SHP77 treated with DMSO at 0.1 percent for 48 hours (cell line): ENCODE measurements at places on chromosomes 3 and 15.
A peak's percentile ranks its signal among the peaks of the same experiment; 100 is the strongest.

GRCh38 chr3:188170461-188171459 is 16.8 kb downstream of the LPP start:
- DNase-seq = no peak

GRCh38 chr15:31435912-31436628 is 109.4 kb downstream of the KLF13 start:
- no peak for DNase-seq

DNA sequence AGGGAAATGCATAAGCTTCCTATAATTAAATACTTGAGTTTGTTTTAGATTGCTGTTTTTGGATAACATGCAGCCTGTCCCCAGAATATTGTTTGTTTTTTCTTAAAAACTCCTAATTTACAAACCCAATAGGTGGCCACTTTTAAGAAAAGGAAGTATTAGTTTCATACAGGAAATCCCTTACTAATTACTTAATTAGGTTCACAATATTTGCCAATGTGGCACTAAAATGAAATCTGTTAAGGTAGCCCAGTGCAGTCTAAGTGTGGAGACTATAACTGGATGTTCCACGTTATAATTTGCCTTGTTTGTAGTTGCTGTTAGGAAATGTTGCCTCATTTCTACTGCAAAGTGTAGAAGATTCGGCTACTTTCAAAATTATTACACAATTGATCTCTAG is 195.8 kb downstream of the BBX start:
- no peak for DNase-seq

DNA sequence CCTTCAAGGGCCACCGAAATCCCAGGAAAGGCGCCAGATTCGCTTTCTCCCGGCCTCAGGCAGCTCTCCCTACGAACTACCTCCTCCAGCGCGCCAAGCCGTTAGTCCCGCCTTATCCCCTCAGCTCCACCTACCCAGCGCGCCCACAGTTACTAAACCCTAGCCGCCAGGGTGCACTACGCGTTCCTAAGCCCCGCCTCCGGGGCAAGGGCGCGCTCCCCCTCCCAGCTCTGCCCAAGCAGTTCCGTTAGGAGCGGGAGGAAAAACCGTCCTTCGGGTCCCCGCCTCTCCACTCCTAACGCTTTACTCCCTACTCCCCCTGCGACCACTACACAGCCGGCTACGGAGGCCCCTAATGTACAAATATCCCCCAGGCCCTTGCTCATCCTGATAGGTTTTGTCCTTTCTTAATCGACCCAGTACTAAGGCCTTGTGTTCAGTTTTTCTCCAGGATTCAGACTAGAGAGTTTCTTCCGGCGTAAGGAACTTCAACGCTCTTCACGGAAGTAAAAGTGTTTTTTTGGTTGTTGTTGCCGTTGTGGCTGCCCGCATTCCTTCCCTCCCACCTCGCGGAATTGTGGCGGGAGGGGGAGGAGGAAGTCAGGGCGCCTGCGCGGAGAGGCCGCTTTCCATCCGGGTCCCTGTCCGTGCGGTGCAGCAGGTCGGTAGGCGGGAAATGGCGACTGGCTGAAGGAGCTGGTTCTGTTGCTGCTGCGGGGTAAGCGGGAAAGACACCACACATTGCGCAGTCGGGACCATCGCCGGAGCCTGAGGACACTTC is at the start of gene CTDSPL2:
Gene CTDSPL2, plus strand, starts transcription at position 655 of the 781 bp plus-strand sequence. CDS start 31,386 bp downstream, outside the sequence.
- peak; percentile 96 for DNase-seq

DNA sequence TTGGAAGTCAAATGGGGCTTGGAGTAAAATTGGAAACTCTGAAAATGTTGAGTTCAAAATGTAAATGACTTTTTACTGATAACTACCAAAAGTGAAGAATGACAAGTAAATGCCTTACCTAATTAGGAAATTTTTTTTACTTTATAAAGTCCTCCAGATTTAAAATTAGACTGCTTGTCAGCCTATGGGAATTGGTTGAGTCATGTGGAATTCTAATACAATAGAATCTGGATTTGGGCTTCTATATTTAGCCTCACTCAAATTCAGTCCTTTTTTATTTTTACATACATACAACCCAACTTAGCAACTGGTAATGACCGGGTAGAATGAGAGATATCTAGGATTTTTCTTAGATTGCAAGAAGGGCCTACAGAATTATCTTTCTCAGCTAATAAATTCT is 158.9 kb upstream of the CADPS start:
- DNase-seq = no peak

- no peak for DNase-seq
Measured at GRCh38 chr15:61527836-61528580, 298.9 kb upstream of the RORA start.

DNA sequence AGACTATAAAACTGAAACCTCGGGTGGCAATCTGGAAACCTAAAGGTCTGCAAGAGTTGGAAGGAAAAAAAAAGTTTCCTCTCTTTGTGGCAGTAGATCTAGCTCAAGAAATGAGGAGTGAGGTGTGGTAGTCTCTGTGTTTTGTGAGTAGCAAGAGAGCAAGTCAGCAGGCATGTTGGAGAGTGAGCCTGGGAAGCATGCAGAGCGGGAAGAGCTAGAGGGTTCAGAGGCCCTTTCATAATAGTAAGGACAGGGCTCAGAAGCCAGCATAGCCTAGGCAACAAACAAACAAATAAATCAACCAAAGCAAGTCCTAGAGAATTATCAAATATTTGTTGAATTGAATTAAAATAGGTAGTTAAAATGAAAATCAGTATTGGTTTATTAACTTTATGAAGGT is 189.7 kb upstream of the CBLB start:
- DNase-seq = no peak

DNA sequence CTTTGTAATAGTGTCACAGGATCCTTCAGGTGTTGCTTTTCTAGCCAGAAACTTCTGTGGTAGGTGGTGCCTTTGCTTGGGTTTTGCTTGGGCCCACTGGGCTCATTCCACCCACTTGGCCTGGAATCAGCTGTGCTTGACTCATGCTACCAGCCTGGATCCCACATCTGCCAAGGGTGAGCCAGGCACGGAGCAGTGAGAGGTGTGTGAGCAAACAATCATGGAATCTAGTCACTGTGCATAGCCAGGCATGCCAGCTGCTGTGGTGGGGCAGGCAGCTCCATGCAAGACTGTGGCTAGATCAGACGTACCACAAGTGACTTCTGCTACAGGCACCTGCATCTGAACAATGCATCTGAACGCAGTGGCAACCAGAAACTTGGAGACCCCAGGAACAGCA is 275.9 kb downstream of the UBE2E2 start:
- no peak for DNase-seq

DNA sequence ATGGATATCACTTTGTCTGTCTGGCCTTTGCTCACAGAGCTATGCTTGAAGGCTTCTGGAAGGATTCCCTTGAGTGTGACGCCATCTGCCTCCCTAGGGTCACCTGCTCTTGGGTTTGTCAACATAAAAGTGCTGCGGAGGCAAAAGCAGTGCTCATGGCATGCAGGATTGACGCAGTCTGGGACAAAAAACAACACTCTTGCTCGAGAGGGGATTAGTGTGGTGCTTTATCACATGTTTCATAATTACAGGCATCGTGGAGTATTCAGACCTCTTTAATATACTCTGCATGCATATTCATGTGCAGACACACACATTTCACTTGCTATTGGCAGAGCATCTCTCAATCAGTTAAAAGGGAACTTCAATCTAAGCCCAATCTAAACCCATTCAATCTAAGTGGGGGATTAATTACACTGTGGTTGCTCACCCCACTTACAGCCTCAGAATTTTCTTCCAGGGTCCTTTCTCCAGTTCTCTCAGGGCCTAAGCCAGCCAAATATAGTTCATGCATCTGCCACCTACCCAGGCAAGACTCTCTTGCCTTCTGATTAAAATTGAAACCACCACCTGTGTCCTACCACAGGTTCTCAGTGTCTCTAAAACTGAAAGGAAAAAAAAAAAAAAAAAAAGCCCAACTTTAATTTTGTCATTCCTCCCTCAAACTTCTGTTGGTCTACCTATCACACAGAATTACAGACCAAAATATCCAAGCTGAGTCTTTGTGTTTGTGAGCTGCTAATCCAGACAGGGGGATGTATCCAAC is 75.6 kb downstream of the BFSP2 start:
- peak; percentile 96 for DNase-seq

GRCh38 chr3:108755686-108756085 is 1.5 kb downstream of the RETNLB start:
- no peak for DNase-seq

- no peak for DNase-seq
Measured at GRCh38 chr3:73407577-73407976, 217.2 kb downstream of the PDZRN3 start.

DNA sequence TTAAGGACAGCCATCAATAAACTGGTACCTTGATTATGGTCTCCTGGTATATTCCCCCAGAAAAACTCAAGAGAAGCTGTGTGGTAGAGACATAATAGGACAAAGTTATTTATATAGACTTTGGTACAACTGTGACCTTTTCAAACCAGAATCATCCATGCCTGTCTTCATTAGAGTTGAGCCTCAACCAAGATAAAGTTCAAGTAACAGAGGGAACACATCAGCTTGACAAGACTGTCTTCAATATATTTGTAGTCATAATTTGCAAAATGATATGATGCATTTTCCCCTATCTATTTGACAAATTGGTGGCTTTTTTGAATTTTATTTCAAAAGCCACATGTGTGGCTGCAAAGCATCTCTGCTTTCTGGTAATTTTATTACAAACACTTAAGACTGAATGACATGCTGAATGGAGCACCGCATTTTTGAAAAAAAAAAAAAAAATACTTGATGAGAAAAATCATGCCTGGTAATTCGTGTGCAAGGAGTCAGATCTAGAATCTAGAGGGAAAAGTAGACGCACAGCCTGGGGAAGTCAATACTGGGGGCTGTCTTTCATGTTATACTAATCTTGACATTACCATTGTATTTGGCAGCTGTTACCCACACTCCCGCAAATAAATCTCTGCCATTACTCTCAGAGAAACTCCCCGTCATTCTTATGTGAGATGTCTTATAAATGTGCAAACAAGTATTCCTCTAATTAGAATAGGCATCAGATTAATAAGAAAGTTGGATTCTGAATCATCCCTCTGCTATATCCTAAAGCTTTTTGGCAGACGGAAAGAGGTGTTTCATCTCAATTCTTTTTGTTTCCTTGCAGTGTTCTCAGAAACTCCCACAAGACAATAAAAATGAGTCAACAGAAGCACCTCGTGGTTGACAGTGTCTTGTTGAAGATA is 554.8 kb upstream of the CBLB start:
- DNase-seq = no peak

- no peak for DNase-seq
Measured at GRCh38 chr3:191087391-191087790, 111.7 kb upstream of the OSTN start.

DNA sequence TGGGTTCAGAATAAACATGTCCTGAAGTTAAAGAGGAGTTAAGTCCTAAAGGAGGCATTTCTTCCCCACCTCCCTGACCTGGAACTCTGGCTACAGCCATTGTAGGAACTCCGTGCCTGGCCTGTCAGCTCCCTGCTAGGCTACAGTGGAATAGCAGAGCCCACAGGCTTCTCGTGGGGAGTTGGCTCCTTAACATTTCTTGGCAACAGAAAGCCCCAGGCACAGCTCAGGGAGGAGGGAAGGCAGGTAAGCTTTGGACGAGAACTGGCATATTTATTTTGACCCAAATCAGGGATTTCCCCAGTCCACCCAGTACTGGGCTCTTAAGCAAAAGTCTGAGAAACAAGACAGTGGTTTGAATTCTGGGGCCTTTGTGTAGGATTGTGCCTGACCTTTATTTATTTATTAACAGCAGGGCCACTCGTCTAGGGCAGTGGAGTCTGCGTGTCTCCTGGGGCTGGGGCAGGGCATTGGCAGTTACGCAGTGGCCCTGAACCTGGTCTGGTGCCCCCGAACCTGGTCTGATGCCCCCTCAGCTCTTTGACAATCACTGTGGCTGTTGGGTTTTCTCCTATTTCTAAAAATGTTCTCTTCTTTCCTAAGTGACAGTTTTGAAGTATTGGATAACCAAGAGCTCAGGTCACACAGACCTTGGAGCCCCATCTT is 7.9 kb upstream of the ISG20 start:
- no peak for DNase-seq

DNA sequence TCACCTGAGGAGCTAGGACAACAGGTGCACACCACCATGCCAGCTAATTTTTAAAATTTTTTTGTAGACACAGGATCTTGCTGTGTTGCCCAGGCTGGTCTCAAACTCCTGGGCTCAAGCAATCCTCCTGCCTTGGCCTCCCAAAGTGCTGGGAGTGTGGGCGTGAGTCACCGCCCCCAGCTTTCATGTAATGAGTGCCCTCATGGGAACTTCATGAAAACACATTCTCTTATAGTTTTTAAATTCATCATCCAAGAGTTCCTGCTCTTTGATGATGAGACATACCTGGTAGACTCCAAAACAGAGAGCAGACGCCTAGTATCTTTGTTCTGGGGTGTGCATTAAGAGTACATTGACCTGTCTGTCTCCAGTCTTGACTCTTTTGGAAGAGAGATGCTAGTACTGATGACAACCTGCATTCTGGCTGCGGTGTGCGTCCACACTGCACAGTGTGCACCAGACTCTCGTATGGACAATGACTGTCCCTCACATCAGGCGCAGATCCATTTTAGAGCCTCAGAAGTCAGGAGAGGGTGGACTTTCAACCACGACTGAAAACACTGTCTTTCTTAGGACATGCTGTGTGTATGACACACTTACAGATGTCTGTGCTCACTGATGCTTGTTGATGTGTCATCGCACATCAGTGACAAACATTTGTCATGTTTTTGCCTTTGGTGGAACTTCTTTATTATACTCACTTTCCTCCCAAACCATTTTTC is 2.0 kb downstream of the NRROS start:
- no peak for DNase-seq

DNA sequence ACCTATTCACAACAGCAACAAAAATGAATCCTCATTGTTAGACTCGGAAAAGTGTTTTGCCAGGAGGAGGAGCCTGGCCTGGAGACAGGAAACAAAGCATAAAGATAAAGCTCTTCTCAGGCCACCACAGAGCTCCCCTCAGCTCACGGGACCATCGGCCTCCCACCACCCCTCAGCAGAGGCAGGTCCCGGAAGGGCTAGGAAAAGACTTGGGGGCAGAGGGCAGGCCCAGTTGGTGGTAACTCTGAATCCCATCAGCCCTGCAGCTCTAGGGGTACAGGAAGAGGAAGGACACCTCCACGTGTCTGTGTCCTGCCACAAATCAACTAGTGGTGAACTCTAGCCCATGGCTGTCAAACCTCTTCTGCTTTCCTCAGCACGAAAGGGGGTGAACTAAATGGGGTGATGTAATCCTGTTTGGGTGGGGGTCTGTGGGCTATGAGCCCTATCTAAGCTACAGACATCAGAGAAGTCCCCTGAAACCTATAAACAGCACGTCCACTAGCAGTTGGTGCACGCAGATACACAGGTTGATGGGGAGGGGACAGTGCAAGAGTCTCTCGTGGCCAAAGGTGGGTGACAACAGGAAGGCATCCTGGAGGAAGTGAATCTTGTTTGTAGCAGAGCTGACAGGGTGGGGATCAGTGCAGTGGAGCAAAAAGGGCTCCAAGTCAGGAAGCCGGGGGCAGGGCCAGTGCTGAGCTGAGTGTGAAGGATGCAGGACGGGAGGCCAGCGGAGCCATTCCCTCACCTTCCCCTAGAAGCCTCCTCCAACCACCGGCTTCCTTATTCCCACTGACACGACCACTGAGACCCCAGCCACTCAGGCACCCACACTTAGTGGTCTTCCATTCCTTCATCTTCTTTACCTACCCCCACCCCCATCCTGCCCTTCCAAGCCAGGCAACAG is 111.1 kb upstream of the HACD2 start:
- DNase-seq = no peak
